ENCODE measurements at places on chromosomes 16 and 17. TPM values are rescaled to one million over a fixed set of nuclear protein-coding genes. Genes with fewer than 3 reads are reported as not detected.

The NTN1 gene
- 6.9 TPM for total RNA-seq

The TEKT5 gene
- total RNA-seq: 0.14 TPM

GRCh38 chr17:13024526-13025257, 6.9 kb upstream of the ELAC2 start:
- no peak for DNase-seq

The NKD1 gene
- 67.6 TPM for total RNA-seq

DNA sequence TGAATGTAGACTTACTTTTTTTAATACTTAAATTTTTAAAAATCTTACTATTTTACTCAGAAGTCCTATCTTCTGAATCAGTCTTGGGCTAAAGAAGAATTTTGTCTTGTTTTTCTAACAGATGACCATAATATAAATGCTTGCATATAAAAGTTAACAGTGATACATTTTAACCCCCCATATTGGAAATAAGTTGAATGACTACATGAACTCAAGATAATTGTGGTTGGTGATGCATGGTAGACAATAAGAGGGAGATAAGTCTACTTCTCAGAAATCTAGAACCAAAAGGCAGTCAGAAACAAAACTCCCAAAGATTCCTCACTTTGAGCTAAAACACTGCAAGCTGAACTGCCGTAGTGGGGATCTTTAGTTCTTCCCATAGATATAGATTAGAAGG, 868.4 kb upstream of the SOX9 start:
- DNase-seq: no peak

- DNase-seq: peak; percentile 88
Observed at GRCh38 chr17:4204710-4205173, 59.0 kb downstream of the ANKFY1 start.

DNA sequence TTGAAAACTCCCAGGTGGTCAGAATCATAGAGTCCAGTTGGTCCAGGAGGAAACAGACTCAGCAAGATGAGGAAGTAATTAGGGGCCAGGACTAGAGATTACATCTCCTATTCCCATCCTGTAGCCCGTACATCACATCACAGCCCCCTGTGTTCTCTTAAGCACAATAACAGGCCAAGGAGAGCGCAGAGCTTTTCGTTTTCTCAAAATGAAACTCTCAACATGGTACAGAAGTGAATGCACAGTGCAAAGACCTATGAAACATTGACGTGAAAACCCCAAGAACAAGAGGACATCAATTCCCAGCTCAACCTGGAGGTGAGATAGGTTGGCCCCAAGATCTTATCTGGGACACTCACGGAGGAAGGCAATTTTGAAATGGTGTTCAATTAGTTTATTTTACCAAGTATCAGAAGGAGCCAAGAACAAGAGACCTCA, 9.0 kb downstream of the PIK3R5 start:
- DNase-seq: no peak
